Posterior vena cava (tissue), 2 donors: ENCODE measurements at places on chromosomes 5 and 9. TPM values are rescaled to one million over a fixed set of nuclear protein-coding genes. Genes with fewer than 3 reads are reported as not detected.

The IRX1 gene
- total RNA-seq: 0.14 TPM

DNA sequence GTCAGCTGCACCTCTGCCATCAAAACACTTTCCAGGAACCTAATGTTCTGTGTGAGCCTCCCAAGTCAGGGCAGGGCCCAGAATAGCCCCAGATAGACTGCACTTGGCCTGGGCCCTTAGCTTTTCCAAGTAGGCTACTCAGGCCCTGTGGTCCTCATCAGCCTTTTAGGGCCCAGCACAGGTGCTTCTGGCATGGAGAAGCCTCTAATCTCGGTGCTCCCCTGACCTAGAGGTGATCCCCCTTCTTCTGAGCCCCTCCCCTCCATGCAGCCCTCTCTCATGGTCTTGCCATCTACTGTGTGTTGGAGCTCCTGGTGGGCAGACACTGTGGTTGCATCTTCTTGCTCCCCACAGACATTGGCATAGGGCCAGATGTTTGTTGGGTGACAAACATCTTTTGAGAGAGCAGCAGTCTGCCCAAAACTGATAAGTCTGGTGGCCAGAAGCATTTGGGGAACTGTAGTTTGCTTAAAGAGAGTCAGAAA lies 28.1 kb downstream of the FRMPD1 start:
- DNase-seq: no peak

The MAN1B1 gene
- total RNA-seq: 32.0 TPM

The IL9 gene
- not detected for total RNA-seq

- no peak for DNase-seq
Observed at GRCh38 chr9:22241024-22241423, 205.6 kb upstream of the DMRTA1 start.

DNA sequence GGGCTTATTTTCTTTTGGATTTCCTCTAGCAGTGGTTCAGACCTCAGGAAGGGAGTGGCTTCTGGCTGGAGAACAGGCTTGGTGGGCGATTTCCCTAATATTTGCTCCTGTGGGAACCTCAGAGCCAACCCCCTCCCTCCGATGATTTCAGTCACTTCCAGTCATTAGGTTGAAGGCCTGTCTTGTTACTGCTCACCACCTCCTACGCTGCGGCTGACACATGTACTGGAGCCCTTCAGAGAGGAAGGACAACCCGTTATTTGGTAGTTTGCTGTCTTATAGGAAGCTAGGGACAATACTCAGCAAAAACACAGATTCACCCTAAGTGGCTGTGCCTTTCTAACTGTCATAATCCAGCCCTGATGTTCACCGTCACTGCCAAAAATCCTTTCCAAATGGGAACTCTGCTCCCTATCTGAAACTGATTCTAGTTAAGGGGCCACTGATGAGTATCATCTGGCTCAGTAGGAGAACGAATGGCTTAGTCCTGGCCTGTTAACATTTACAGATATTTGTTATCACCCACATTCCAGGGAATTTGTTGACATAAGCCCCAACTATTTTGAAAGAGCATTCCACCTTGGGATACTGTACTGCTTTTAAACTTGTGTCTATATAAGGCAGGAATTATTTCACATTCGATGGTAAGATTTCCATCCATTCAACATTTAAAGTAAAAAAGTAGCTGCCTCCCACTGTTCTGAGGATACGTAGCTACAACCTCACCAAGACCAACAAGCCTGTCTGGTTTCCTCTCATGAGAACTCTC lies 29.3 kb upstream of the ANKH start:
- peak; percentile 87 for DNase-seq

- no peak for DNase-seq
Observed at GRCh38 chr5:11619339-11620024, 284.8 kb downstream of the CTNND2 start.

The PCDHB7 gene
- total RNA-seq: 5.5 TPM

DNA sequence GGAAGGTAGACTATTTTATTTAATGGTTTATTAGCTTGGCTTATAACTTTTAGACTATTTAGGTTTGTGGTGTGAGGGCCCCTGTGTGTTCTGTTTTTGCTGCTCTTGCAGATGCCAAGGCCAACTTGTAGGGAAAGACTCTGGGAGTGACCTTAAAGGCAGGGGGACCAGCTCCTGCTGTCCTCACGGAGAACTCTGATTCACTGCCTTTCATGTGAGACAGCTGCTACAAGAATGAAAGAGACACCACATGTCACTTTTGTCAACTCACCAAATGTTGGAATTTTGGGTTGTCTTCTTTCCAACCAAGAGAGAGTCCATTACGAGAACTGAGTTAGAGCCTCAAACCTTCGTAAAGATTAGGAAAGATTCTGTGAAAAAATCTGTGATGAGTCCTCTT lies 258.3 kb upstream of the ADAMTSL1 start:
- DNase-seq: no peak

DNA sequence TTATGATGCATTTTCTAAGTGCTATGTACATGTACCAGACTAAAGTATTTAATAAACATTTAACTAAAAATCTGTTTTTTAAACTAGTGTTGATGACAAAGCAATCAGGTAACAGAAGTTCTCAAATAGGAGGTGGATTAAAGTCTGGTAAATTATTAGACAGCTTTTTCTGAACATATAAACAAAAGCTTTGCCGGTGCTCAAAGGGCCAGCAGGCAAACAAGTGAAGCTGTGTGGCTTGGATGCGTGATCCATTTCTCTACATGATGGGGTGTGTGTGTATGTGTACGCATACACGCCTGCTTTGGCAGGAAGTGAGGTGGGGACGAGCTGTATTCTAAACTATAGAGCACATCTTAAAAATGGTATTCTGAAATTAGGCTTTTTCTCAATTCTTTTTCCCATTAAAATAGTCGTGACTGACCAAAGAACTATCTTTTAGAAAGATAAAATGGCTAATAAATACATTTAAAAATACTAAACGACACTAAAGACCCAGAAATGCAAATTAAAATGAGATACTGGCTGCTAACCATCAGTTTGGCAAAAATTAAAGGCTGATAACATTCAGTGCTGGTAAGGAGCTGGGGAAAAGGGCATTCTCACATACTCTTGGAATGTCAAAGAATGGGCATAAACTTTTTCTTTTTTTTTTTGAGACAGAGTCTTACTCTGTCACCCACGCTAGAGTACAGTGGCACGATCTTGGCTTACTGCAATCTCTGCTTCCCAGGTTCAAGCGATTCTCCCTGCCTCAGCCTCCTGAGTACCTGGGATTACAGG lies 174.0 kb downstream of the MAPKAP1 start:
- DNase-seq: no peak

DNA sequence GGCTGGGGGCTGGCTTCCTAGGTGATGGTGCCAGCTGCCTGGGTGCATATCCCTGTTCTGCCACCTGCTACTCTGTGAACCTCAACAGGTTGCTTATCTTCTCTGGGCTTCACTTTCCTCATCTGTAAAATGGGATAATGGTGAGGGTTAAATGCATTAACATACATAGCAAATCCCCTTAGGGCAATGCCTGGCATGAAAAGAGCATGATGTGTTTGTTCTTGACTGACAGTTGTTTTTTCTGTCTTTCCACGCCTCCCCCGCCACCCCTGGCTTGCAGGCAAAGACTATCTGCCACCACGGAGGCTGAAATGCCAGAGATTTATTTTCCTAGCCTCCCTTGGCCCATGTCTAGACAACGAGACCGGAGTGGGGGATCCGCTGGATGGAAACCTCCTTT lies 280.5 kb downstream of the NSG2 start:
- DNase-seq: peak; percentile 41

The RASEF gene
- total RNA-seq: 0.37 TPM

DNA sequence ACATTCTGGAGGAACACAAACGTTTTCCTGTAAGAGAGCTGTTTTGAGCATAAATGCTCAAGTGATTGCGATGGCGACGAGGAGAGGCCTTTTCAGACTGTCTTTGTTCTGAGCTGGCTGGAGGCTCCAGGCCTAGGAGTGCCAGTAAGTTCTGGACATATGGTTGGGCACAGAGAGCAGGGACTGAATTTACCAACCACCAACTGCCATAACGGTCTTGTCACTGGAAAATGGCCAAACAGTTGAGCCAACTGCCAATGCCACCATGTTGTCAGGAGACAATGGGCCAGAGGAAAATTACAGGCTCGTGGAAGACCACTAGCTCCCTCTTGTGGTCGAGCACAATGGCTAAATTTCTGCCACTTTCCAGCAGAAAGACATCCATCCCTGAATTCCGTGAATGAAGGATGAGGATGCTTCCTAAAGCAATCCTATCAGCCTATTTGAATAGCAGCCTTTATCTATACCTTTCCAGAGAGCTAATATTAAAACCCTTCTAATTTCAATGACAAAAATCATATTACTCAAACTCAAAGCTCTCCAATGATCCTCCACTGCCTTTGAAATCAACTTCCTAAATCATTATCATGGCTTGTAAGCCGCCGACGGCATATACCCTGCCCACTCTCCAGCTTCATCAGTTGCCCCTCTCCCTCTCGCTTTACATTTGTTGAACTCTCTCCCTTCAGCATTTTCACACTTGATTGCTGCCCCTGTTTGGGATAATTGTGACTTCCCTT lies 66.9 kb upstream of the GLIS3 start:
- no peak for DNase-seq

GRCh38 chr9:92709954-92710353 lies 40.0 kb upstream of the IPPK start:
- DNase-seq: no peak

DNA sequence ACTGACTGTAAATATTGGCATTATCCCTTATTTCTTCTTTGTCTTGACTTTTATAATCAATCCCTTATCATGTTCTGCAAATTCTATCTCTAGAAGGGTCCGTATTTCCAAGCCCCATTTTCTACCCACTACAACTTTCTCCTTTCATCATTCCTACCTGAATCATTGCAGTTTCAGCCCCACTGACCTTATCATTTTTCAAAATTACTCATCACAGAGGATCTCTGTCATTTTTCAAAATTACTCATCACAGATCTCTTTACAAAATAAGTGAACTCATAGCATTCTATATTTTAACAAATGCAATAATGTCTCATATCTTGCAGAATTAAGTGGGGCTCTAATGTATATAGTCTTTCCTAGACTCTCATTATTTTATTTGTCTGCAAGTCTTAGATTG lies 256.9 kb upstream of the COX7C start:
- no peak for DNase-seq

GRCh38 chr9:129704807-129705206 lies 39.4 kb downstream of the PRRX2 start:
- no peak for DNase-seq

The PRDM9 gene
- total RNA-seq: not detected

The TNIP1 gene
- total RNA-seq: 77.5 TPM

- no peak for DNase-seq
Observed at GRCh38 chr9:14863402-14863801, 46.8 kb downstream of the FREM1 start.

GRCh38 chr5:96855031-96855872 lies 21.0 kb upstream of the ERAP2 start:
- DNase-seq: no peak

The RNF183 gene
- not detected for total RNA-seq

- no peak for DNase-seq
Observed at GRCh38 chr5:21807953-21808352, 1045.2 kb downstream of the CDH12 start.

GRCh38 chr9:89606624-89607311 lies 2.0 kb downstream of the GADD45G start:
- no peak for DNase-seq

The ANKRD18B gene
- total RNA-seq: not detected

- no peak for DNase-seq
Observed at GRCh38 chr5:139186752-139187326, 11.3 kb downstream of the SIL1 start.

- DNase-seq: no peak
Observed at GRCh38 chr5:134242146-134242545, 16.3 kb upstream of the PPP2CA start.

The GLRA1 gene
- total RNA-seq: not detected

The CDX1 gene
- not detected for total RNA-seq

GRCh38 chr9:129176701-129177442 lies 1.2 kb downstream of the IER5L start:
- no peak for DNase-seq

DNA sequence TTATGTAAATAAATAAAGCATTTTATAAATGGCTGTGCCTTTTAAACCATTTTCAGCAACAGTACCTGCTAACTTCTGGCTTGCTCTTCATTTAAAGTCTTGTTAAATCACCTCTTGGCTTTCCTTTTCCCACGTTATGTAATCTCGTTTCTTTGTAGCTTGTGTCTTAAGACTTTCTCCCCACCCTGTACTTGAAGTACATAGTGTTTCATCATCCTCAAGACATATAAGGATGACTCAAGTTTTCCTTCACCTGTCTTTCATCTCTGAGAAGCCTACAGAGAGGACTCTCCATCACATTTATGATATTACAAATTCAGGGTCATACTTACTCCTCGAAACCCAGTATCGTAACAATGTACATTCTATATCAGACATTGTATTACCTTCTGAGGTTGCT lies 33.9 kb downstream of the PRELID2 start:
- no peak for DNase-seq

GRCh38 chr5:11560915-11561697 lies 343.1 kb downstream of the CTNND2 start:
- DNase-seq: no peak

DNA sequence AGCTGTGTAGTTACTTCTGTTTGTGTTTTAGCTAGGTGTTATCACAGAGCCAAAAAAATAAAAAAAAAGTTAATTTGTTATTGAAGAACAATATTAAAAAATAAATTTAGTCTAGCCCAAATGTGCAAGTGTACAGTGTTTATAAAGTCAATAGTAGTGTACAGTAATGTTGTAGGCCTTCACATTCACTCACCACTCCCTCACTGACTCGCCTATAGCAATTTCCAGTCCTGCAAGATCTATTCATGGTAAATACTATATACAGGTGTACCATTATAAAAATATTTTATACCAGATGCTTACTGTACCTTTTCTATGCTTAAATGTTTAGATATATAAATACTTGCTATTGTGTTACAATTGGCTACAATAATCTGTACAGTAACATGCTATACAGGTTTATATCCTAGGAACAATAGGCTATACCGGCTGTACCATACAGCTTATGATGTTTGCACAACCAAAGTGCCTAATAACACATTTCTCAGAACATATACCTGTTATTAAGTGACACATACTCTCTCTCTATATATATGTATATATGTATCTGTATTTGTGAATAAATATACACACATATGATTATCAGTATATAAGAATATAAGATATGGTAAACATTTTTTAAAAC lies 341.4 kb upstream of the EDIL3 start:
- DNase-seq: no peak

GRCh38 chr5:150397146-150397781 lies 15.4 kb downstream of the CD74 start:
- DNase-seq: no peak

The PCDHGA1 gene
- 0.93 TPM for total RNA-seq

DNA sequence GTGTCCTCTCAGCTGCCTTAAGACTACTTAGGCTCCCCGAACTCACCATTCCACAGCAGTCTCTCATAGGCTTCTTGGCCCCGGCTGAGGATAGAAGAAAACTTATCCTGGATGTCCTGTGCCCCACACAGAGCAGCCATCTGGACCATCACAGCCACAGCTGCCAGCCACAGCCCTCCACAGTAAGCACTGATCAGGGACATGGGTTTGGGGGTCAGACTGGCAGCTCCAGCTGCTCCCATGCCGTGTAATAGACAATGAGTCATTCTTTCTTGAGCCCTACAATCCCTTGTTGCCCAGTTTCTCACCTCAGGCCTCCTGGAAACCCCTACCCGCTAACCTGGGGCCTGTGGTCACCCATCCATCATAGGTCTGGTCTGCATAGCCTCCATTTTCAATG lies 5.7 kb downstream of the CREB3 start:
- DNase-seq: no peak
